ENCODE measurements at places on chromosomes 1 and 21.

- no peak for DNase-seq
Measured at GRCh38 chr1:30748699-30749401, 8.7 kb downstream of the LAPTM5 start.

GRCh38 chr1:155295183-155295941 is 5.9 kb downstream of the PKLR start:
- no peak for DNase-seq

- DNase-seq: no peak
Measured at GRCh38 chr1:121483961-121484424, 299.2 kb downstream of the SRGAP2C start.

- DNase-seq: no peak
Measured at GRCh38 chr1:55822891-55823290, 607.7 kb upstream of the USP24 start.

GRCh38 chr1:201653233-201653632 is 114.3 kb downstream of the NAV1 start:
- DNase-seq: no peak

DNA sequence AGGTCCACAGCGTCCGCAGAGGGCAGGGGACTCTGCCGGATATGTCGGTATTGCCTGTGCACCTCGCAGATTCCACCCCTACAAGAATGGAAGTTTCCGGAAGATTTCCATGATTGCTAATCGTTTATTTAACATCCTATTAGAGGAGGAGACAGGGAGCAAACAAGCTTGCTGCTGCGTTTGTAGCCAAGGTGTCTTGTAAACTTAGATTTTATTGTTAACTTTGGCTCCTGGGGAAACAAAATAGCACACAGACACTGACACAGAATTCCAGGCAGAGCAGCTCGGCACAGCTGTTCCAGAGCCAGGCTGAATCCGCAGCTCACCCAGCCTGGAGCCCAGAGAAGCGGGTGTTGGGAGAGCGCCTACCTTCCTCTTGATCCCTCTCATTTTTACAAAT is 75.7 kb downstream of the AJAP1 start:
- DNase-seq: no peak

- DNase-seq: no peak
Measured at GRCh38 chr1:27885621-27886352, 13.4 kb downstream of the THEMIS2 start.

DNA sequence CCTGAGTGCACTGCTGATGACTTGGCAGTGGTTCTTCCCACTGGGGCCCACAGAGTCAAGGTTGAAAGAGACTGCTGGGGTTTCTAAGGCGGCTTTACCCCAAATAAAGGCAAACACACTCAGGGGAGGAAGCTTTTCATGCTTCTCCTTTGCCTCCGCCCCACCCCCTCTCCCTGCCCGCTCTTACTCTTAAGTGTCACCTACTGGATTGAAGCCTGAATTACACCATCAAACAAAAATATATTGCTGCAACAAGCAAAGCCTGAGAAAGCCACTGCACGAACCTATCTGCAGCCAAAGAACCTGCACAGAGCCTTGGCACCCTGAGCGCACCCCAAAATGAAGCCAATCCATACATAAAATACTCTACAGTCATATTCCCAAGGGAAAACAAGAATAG is 63.1 kb downstream of the PTGFR start:
- no peak for DNase-seq

Data from CD4-positive, alpha-beta T cell treated with Interleukin-12 subunit alpha and Interleukin-12 subunit beta, for 1 hour (primary cell).